HS-27A (cell line): ENCODE measurements at places on chromosomes 11 and 22.

- no peak for DNase-seq
Measured at GRCh38 chr11:17526931-17527627, 17.1 kb downstream of the USH1C start.

GRCh38 chr22:19612866-19613572, 88.8 kb upstream of the CLDN5 start:
- DNase-seq, result no peak

- no peak for DNase-seq
Measured at GRCh38 chr11:28490773-28491382, 382.7 kb downstream of the METTL15 start.

GRCh38 chr22:19174106-19175025, 4.2 kb downstream of the SLC25A1 start:
- DNase-seq, result peak; percentile 61

DNA sequence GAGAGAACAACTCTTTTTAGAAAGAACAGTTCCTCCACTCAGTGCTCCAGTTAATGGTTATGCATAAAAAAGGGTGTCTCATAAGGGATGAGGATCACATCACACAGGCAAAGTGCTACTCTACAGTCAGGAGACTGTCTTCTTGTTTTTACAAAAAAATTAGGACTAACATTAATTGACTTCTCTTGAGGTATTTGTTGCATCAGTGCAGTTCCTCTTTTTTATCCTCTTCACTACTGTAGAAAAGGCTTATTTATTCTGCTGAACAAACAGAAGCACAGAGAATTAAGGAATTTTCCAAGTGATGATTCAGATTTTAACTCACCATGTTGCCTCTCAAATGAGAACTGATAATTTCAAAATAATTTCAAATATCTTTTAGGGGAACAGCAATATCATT, 1.9 kb downstream of the MMP8 start:
- DNase-seq, result no peak

GRCh38 chr22:26393929-26394328, 35.1 kb upstream of the ASPHD2 start:
- DNase-seq, result no peak

DNA sequence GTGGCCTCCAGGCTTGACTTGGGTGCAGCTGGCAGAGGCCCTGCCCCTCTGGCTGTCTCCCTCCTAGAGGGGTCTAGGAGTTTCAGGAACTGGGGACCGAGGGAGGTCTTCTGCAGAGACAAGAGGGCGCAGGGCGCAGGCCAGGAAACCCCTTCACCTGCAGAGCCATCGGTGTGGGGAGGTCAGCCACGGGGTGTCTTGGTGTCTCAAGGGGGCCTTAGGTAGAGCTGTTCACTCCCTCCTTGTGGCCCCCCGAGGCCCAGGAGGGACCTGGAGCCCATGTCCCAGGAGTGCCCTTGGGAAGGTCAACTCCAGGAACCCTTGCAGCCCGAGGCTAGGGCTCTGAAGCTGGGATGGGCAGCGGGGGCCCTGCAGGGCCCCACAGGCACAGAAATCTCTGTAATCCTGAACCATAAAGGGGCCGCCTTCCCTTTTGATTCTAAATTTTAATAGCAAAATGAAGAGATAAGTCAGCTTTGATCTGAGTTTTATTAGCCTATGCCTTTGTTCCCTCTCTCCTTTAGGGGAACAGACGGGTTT, 31.4 kb upstream of the TH start:
- DNase-seq, result no peak

DNA sequence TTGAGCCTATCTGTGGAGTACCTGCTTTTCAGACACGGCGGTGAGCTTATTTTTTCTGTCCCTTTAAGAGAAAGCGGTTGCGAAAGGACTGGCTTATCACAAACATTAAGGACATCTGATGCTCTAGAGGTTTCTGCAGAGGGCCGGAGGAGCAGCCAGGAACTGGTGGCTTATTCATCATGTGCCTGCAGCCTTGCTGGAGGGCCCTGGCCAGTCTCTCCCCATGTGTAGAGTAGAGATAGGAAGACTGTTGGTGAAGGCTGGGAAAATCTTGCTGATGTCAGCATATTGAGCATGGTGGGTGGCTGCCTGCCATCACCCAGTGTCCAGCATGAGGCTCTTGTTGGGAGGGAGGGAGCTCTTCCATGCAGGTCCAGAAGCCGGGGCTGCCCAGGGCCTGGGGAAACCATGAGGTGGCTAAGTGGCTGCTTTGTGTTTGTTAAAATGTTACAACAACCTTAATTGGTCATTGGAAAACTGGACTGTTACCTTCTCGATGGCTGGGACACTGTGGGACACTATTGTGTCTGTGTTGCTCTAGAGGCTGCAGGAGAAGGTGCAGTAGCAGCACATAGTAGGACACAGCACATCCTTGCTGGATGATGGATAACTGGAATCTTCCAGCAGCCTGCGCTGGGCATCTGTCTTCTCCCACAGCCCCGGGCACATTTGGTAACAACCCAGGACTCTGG, 54.3 kb downstream of the TSPAN18 start:
- DNase-seq, result no peak

- no peak for DNase-seq
Measured at GRCh38 chr11:62390722-62391121, 28.1 kb upstream of the SCGB1A1 start.

DNA sequence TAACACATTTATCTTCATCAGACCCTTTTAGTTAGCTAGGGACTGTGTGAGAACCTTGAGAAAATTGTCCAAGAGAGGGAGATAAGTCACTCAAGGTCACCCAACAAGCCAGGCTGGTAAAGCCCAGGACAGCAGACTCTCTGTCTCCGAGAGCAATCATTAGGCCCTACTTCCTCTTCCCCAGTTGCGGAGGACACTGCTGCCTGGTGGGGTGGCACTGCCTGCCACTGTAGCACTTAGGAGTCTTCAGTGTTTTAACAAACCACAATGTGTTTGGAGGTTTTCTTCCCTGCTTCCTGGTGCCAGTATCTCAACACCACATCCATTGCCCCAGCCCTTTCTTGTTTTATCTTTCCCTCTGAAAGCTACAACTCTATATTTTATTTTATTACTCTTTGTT, 132.1 kb upstream of the LDLRAD3 start:
- no peak for DNase-seq

- no peak for DNase-seq
Measured at GRCh38 chr11:14212986-14213385, 146.0 kb downstream of the RRAS2 start.

- no peak for DNase-seq
Measured at GRCh38 chr11:61173456-61173855, 12.2 kb upstream of the VPS37C start.

- no peak for DNase-seq
Measured at GRCh38 chr11:35419184-35419829, at the start of gene SLC1A2. SLC1A2 (minus strand) TSS chr11:35419558; CDS start chr11:35418966, 592 bp downstream.

- no peak for DNase-seq
Measured at GRCh38 chr22:37082251-37082873, 27.2 kb downstream of the TMPRSS6 start.

DNA sequence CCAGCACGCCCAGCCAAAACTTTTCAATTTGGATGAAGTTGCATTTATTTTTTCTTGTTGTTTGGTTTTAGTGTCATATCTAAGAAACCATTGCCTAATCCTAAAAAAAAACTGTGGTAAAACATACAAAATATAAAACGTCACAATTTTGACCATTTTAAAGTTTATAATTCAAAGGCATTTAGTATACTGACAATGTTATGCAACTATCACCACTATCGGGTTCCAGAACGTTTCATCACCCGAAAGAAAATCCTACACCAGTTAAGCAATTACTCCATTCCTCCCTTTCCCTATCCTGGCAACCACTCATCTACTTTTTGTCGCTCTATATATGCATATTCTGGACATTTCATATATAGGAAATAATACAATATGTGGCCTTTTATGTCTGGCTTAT, 30.5 kb upstream of the PHOX2A start:
- DNase-seq, result no peak

GRCh38 chr11:22859756-22860155, 518 bp downstream of the CCDC179 start:
- DNase-seq, result no peak

DNA sequence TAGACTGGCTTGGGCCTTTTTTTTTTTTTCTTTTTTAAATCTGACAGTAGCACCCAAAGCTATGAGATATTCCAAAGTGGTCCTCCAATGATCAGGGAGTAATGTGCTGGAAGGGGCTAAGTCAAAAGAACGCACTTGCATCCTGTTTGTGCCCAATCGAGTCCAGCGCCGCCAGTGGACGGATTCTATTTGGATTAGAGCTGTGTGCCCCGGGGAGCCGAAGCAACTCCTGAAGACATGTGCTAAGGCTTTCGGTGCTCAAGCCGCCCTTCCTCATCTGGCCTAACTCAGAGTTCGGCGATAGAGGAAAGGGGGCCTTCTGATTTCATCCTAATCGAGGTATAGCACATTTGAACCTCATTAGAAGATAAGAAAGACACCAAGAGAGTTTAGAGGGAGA, 147.8 kb upstream of the NECTIN1 start:
- no peak for DNase-seq

DNA sequence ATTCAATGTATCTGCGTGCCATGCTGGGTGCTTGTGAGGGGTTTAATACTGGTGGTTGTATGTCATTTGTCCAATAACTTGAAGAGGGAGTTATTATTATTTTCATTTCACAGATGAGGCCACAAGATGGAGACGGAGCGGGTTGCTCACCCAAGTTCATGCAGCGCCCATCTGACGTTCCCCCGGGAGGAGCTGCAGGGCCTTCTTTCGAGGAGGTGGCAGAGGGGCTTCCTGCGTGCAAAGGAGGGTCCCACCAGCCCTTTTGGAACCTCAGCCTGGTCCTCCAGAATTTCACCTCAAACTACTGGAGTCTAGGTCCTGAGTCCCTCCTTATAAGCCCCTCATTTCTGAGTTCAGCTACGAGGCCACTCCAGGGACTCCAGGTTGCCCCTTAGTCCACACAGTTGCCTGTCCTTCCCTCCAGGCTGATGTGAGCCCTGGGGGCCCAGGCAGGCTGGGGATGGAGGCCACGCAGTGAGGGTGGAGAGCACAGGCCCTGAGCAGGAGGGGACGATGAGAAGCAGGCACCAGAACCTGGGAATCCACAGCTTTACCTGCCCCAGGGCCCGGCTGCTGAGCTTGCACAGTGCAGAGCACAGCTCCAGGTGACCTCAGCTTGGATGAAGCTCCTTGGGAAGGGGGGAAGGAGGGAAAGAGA, 2.9 kb upstream of the VSIG10L2 start:
- no peak for DNase-seq

DNA sequence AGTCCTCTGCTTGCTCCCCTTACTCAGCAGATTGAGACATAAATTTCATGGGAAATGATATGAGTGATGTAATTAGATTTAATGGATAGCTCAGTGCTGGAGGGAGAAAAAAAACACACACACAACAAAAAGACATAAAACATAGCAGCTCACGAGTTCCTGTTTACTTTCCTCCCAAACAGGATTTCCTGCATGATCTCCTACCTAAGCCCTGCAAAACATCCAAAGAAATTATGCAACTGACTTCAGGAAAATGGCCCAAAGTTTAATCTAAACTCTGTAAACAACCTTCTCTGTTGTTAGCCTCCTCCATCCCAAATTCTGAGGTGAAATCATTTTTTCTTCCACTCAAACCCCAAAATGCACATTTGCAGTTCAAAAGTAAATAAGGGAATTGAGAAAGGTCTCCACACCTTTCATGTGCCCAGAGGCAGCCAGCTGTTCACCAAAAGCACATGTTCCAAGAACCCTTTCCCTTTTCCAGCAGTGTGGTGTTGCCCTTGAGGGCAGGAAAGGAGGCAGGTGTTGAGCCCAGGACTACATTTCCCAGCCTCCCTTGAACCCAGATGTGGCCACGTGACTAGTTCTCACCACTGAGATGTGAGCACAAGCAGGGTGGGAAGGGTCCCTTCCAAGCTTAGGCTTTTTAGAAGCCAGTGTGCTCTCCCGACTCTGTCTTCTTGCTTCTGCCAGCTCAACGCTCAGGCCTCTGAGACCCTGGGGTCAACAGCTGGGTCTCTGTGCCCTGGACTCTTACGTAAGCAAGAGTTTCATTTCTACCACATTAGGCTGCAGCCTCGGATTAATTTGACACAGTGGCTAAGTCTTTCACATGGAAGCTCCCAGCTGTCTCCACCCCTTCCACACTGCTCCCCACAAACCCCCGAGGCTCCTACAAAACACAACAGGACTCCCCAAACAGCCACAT, 301.2 kb downstream of the CTTN start:
- DNase-seq, result no peak

GRCh38 chr11:73277467-73277866, 5.3 kb downstream of the P2RY6 start:
- no peak for DNase-seq

DNA sequence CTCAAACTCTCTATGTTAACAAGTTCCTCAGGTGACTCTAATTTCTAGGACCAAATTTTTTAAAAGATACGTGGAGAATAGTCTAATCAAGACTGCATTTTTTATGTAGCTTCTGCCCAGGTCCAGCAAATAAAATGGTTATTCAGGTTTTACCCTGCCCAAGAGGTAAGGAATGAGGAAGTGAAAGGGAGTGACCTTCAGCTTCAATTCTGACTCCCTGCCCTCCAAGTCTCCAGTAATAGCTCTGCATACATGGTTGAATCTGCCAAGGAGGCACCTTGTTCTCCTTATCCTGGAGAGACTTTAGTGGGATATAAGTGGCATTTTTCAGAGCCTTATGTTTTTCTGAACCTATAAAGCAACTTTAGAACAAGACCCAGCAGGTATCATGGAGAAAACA, 15.5 kb downstream of the MUC15 start:
- DNase-seq, result no peak

DNA sequence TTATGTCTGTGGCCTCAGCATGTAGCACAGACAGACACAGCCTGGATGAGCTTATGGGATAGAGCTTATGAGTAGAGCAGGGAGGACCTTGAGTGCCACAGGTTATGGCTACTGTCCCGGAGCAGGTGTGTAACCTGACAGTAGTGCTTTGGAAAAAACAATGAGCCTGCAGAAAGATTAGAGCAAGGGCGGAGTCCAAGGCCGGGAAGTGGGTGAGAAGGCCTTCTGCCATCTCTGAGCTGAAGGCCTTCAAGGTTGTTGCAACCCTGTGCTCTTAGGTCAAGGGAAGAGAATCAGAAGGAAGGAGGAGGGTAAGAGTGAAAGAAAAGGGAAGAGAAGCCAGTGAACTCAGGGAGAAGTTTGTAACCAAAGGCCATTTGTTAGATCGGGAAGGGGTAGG, 3.9 kb upstream of the TAGLN start:
- DNase-seq, result no peak

- no peak for DNase-seq
Measured at GRCh38 chr11:72985645-72986044, 156.5 kb downstream of the FCHSD2 start.
